ENCODE measurements at places on chromosomes 11 and 22.

DNA sequence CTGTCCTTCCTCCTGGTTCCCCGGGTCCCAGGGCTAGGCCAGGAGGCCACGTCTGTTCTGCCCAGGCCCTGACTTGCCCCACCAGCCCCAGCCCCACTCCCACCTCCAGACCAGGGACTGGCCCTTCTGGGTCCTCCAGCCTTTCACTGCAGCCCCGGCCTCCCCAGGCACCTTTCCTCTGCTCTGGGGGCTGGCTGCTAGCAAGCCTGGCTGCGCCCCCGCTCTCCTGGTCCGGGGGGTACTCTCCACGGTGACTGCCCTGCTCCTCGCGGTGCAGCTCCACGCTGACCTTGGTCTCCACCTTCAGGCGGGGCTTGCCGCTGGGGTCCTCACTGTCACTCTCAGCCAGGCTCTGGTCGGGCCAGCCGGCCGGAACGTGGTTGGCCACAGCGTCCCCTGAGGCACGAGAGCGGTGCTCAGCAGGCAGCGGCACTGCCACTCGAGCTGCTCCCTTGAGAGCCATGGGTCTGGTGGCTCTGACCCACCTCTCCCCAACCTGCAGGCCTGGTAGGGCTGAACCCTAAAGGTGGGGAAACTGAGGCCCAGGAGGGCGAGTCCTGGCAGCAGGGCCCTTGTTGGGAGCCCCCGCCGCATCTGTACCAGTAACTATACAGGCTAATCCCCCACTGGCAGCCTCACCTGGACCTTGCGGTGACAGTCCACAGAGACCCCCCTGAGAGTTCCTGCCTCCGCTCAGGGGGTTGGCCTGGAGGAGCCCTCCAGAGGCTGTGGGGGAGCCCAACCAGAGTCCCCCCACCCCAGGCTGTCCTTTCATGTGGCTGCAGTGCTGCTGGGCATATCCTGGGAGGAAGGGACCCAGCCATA is 29.0 kb downstream of the TRMU start:
- no peak for DNase-seq

- no peak for DNase-seq
Measured at GRCh38 chr22:33081686-33082590, 23.8 kb upstream of the SYN3 start.

DNA sequence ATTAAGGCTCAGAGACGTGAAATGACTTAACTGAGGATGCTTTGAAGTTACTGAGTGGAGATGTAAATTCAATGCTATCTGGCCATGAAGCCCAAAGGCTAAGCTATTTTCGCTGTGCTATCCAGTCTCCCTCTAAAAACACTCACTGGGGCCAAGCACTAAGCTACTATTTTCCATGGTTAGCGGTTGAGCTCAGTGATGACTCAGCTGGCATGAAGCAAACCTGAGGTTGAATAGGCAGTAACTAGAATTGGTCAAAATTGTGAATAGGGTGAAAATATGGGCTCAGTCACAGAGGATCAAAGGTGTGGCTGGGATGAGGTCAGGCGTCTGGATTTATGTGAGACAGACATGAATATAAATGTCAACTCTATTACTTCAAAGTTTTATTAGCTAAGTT is 564.2 kb upstream of the KIRREL3 start:
- DNase-seq, result no peak

DNA sequence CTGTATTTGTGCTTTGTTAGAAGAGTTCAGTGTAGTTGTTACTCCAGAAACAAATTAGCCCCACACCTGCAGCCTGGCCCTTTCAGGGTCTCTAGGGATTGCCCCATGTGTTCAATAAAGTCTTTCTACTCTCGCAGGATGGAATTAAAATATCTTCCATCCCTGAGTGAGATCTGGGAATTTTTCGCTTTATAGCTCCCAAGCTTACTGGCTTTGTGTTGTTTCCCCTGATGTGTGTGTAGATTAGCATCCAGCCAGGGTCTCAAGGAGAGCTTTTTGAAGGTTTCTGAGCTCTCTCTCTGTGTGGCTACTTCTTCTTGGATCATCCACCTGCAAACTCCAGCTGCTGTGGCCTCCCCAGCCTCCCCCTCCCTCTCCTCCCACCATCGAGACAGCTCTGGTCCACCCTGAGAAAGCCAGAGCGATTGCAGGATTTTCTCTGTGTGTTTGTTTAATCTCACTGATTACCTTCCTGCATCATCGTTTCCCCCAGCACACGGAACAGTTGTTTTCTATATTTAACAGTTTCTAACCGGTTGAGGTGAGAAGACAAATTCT is 553.5 kb downstream of the TBC1D22A start:
- no peak for DNase-seq

- peak; percentile 92 for DNase-seq
Measured at GRCh38 chr11:117870103-117870952, 6.1 kb downstream of the FXYD6 start.

- peak; percentile 15 for DNase-seq
Measured at GRCh38 chr22:39724390-39724789, 153.8 kb downstream of the CACNA1I start.
